ENCODE measurements at places on chromosomes 7 and 10. TPM values are rescaled to one million over a fixed set of nuclear protein-coding genes. Genes with fewer than 3 reads are reported as not detected.

DNA sequence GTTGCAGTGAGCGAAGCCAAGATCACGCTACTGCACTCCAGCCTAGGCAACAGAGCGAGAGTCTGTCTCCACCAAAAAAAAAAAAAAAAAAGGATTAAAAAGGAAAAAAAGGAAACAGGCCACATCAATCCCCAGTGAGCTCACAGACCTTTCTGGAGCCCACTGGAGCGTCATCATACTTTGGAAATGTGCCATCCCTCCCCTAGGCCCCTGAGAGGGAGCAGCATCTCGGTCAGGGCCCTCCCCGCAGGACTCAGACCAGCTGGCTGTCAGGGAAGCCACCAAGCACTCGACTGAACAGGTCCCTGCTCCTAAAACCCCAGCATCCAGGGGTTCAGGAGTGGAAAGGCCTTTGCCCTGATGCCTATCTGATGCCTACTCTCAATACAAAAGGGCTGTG, 97.9 kb upstream of the SH2B2 start:
- H3K4me3 ChIP-seq = no peak overlapping the region
- no peak for DNase-seq
- no peaks in the 10 kb centered on the region for H3K36me3 ChIP-seq
- H3K27ac ChIP-seq = no peak overlapping the region
- no peaks in the 10 kb centered on the region for H3K27me3 ChIP-seq

GRCh38 chr10:117353684-117354083, 21.6 kb downstream of the PDZD8 start:
- H3K36me3 ChIP-seq = no peaks in the 10 kb centered on the region
- DNase-seq = no peak
- peaks cover 4% of the 10 kb centered on the region for H3K4me1 ChIP-seq
- no peaks in the 10 kb centered on the region for H3K27me3 ChIP-seq
- H3K4me3 ChIP-seq = no peak overlapping the region

DNA sequence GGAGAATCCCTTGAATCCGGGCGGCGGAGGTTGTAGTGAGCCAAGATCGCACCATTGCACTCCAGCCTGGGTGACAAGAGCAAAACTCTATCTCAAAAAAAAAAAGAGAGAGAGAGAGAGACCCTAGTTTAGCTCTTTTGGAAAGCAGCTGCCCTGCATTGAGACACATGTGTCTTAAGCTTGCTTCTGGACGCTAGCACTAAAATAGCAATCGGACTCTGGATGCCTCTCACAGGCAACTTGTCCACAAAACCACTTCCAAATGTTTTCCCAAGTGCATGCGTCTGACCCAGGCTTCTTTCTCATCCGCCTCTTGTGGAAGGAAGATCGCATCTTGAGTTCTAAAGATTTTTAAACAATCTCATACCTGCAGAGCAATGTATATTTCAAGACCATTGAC, 182.7 kb downstream of the CUX1 start:
- H3K27ac ChIP-seq = no peak overlapping the region
- H3K27me3 ChIP-seq = no peaks in the 10 kb centered on the region
- no peaks in the 10 kb centered on the region for H3K4me1 ChIP-seq
- no peak for DNase-seq
- H3K4me3 ChIP-seq = no peak overlapping the region

TCERG1L gene
- 7.7 TPM for total RNA-seq

- no peak overlapping the region for H3K4me3 ChIP-seq
- H3K4me1 ChIP-seq = peaks cover 2% of the 10 kb centered on the region
- H3K36me3 ChIP-seq = no peaks in the 10 kb centered on the region
- H3K27ac ChIP-seq = no peak overlapping the region
Measured at GRCh38 chr7:135152442-135152841, 4.6 kb downstream of the TMEM140 start.
